Hindlimb muscle (tissue), 1 donor: ENCODE measurements at places on chromosomes 6 and 20. TPM values are rescaled to one million over a fixed set of nuclear protein-coding genes. Genes with fewer than 3 reads are reported as not detected.
A peak's percentile ranks its signal among the peaks of the same experiment; 100 is the strongest.

GRCh38 chr6:38138374-38138773 is 318.8 kb downstream of the ZFAND3 start:
- DNase-seq, result no peak

- DNase-seq, result no peak
Observed at GRCh38 chr20:9015984-9016324, 52.9 kb upstream of the PLCB4 start.

GRCh38 chr6:26030716-26031115 is 56.5 kb upstream of the HFE start:
- DNase-seq, result no peak

- DNase-seq, result no peak
Observed at GRCh38 chr6:139398658-139399057, 24.2 kb upstream of the CITED2 start.

DNA sequence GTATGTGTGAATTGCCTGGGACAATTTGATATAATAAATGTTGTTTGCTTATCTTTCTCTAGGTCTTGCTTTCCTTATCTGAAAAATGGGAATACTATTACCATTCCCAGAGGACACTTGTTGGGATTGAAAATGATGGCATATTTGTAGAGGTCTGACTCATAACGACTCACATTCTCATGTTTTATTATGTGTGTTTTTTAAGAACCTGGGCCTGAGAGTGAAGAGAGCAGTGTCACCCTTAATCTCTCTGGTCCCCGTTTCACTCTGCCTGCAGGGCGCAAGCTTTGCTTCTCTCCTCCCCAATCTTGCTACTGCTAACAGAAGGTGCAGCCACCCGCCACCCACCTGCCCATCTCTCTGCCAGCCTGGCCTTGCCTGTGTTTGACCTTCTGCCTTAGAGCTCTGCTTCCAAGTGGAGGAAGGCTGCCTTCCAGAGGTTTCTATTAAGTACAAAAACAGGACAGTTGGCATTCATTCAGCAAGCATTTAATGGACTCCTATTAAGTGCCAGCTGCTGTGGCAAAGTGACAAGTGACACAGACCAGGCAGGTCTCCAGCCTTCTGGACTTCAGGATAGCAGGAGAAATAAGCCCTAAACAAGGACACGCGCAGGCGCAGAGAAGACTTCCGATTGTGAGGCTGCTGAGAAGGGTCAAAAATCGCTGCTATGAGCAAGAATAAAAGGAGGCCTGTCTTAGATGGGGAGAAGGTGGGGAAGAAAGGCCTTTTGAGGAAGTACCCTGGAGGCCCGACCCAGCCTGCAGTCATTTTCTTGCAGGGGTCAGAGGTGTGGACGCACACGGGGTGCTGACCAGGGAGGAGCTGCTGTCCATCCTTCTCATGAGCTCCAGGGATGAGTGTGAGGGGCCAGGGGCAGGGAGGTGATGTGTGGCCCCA is 112.5 kb downstream of the JPH2 start:
- DNase-seq, result no peak

- DNase-seq, result no peak
Observed at GRCh38 chr6:102387326-102388033, 994.0 kb downstream of the GRIK2 start.

The BHLHE23 gene
- polyA plus RNA-seq, result not detected

The SDC4 gene
- 7.2 TPM for polyA plus RNA-seq

DNA sequence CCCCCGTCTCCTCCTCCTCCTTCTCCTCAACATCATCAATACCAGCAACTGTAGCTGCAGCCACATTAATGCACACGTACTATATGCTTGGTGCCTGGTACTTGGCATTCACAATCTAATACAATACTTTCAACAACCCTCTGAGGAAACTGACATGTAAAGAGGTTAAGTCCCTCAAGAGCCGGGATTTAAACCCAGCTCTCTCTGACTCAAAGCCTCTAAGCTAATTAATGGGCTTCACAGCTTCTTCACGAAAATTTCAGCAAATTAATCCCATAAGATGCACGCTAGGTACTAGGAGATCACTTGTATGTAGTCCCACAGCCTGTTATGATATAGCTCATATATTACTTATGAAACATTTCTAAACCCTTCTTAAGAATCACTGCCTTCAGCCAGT is 73.1 kb upstream of the IPCEF1 start:
- DNase-seq, result no peak

- peak; percentile 90 for DNase-seq
Observed at GRCh38 chr6:42043787-42044475, 6.4 kb upstream of the TAF8 start.

DNA sequence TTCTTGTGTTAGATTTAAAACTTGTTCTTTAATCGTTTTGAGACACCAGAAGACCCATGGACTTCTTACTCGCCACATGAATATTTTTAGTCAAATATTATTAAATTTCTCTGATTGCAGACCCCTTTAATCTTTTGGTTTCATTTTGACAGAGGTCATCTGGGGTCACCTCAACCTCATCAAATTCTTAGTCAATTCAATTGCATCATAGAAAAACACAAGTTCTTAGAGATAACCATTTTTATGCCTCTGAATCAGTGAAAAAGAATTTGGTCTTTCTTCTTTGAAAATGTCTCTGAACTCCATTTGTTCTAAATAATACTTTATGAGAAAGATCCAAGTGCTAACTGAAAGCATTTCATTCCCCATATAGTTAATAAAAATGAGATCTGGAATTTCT is 55.2 kb upstream of the CBLN4 start:
- no peak for DNase-seq

DNA sequence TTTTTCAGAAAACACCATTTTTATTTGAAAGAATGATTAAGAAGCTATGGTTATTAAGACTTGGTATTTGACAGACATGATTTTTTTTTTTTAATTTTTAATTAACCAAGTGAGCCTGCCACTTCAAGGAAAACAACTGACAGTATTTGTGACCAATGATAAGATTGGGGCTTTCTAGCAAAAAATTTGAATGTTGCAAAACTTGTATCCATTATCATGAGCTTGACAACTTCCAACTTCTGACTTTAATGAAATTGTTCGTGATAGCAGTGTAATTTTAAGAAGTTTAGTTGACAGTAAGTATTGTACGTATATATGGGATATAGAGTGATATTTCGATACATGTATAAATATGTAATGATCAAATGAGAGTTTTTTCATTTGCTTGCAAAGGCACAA is 21.6 kb upstream of the POM121L2 start:
- no peak for DNase-seq

DNA sequence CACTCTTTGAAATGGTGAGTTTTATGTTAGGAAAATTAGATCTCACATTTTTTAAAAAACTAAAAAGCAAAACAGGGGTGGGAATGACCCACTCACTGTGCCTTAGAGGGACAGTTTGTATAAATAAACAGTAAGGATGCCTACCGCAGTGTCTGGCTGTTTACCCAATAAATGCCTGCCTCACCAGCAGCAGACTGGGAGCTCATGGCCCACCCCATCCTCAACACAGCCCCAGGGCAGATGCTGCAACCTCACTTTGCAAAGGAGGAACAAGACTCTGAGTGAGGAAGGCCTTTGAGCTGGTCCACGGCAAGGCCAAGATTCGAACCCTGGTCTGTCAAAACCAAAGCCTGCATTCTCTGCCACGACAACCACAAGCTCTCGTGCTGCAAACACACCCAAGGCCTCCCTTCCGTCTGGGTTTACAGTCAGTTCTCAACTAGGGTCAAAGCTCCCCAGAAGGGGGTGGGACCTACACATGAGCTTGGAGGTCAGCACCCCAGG is 77.8 kb downstream of the BMP7 start:
- no peak for DNase-seq

- no peak for DNase-seq
Observed at GRCh38 chr6:158808941-158809678, 10.1 kb downstream of the EZR start.

GRCh38 chr6:17842934-17843821 is 136.5 kb upstream of the NUP153 start:
- no peak for DNase-seq

The EMILIN3 gene
- polyA plus RNA-seq, result 19.7 TPM

- no peak for DNase-seq
Observed at GRCh38 chr6:134689177-134689576, 260.7 kb downstream of the ALDH8A1 start.

DNA sequence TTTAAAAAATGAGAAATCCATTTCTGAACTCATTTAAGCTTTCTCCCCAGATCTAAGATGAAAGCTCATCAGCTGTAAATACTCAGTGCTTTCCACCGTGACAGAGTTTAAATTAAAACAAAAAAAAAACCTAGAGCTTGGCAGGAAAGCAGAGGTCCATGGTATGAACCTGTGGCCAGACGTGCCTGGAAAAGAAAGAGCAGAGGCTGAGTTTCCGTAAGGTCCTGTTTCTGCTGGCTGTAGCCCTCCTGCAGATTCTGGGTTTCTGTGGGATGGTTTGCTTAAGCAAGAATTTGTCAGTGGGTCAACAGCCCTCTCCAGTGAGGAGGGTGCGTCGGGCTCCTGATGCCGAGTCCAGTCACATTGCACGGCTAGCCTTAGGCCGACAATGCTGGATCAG is 383.2 kb downstream of the SAMD5 start:
- DNase-seq, result no peak

The C6orf15 gene
- polyA plus RNA-seq, result not detected

The LY6G6D gene
- not detected for polyA plus RNA-seq

DNA sequence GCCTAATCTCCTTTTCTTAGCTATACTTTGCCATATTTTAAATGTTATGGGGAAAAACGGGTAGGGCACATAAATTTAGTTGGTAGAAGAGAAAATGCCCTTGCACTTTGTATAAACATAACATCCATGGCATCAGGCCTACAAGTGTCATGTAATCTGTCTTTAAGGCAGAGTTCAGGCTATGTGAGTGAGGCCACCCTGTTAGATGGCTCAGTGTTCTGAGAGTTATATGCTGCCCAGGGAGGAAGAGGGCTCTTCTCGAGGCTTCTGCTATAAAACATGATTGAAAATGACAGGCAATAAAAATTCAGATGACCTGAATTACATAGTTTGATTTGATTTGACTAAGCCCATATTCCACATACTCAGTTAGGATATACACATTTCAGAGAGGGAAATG is 553.6 kb upstream of the MAP3K7 start:
- no peak for DNase-seq

- no peak for DNase-seq
Observed at GRCh38 chr20:43690943-43691598, 24.2 kb downstream of the MYBL2 start.

DNA sequence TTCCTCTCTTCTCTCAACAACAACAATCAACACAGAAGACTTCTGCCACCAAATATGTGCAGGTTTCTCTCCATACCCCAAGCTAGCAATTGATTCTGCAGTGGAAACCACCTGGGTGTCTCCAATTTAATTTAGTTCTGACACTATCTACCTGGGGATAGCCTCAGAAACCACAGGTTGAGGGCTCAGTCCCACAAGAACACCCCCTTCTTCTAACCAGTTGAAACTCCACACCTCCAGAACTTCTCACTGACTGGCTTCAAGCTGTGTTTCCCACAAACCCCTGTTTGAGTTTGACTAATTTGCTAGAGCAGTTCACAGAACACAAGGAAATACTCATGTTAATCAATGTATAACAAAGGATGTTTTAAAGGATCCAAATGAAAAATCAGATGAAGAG is 52.5 kb upstream of the SPTLC3 start:
- no peak for DNase-seq

The TFAP2A gene
- polyA plus RNA-seq, result 0.84 TPM

GRCh38 chr20:51492167-51493092 is 50.1 kb downstream of the NFATC2 start:
- DNase-seq, result no peak
